ENCODE measurements at places on chromosomes 6 and 20.

- no peaks in the 10 kb centered on the region for H3K27me3 ChIP-seq
- DNase-seq, result no peak
- H3K4me1 ChIP-seq, result no peaks in the 10 kb centered on the region
Observed at GRCh38 chr6:123619156-123619555, 17.6 kb downstream of the TRDN start.

DNA sequence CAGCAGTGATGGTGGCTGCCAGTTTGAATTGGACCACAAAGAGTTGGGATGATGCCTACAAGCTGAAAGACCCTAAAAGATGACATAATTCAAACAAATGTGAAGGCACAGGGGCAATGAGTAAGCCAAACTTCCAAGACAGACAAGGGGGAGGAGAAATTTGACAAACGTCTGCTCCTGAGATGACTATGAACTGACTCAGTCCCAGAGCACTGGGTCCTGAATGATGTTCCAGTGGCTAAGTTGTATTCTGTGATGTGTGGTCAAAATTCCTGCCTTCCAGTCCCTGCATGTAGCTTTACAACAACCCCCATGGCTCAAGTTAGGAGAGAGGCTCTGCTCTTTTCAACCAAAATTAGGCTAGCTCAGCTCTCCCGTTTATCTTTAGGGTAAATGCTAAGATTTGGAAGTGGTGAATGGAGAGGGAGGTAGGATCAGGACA is 86.1 kb upstream of the SIRPA start:
- DNase-seq, result no peak
- H3K4me3 ChIP-seq, result no peak overlapping the region
- H3K36me3 ChIP-seq, result no peaks in the 10 kb centered on the region

GRCh38 chr20:4791121-4791520 is 69.4 kb downstream of the PRND start:
- no peaks in the 10 kb centered on the region for H3K4me1 ChIP-seq
- peaks cover 65% of the 10 kb centered on the region for H3K36me3 ChIP-seq
- no peaks in the 10 kb centered on the region for H3K27me3 ChIP-seq
- no peak overlapping the region for H3K27ac ChIP-seq
- DNase-seq, result no peak

DNA sequence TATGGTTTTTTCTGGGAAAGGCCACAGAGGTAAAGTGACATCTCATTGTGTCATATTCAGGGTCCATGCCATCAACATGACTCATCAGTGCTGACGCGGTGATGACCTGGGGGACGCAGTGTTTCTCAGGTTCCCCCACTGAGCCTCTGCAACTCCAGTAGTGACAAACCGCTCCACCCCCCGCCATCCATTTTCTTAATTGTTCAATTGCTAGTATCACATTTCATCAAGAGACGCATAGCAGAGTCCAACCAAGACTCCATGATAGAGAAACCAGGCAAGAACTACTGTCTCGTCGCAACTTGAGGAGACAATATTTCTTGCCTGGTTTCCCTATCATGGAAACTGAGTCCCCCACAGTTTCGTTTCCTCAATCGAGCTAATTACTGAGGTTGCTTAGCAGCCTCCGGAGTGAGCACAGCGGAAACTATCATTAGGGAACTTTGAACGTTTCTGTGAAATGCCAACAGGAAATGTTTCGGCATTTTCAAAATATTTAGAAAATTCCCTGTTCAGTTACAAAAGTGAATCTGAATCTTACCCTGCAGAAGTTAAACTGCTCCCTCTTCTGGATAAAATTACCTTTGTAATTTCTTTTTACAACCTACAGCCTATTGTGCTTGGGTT is 12.2 kb upstream of the SERPINB1 start:
- H3K27ac ChIP-seq, result peak overlapping the region; percentile 85
- no peaks in the 10 kb centered on the region for H3K36me3 ChIP-seq
- H3K4me1 ChIP-seq, result peaks cover 65% of the 10 kb centered on the region
- DNase-seq, result peak; percentile 64
- no peaks in the 10 kb centered on the region for H3K27me3 ChIP-seq

DNA sequence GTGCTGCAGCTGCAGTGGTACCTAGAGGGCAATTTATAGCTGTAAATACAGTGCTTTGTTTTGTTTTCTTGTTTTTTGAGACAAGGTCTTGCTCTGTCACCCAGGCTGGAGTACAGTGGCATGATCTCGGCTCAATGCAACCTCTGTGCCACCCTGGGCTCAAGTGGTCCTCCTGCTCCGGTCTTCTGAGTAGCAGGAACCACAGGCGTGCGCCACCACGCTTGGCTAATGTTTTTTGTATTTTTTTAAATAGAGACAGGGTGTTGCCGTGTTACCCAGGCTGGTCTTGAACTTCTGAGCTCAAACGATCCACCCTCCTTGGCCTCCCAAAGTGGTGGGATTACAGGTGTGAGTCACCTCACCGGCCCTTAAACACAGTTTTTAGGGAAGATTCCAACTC is 26.8 kb downstream of the CHRNA4 start:
- H3K4me3 ChIP-seq, result no peak overlapping the region
- no peaks in the 10 kb centered on the region for H3K4me1 ChIP-seq
- H3K27me3 ChIP-seq, result no peaks in the 10 kb centered on the region
- no peak for DNase-seq
- no peak overlapping the region for H3K27ac ChIP-seq
- no peaks in the 10 kb centered on the region for H3K36me3 ChIP-seq

DNA sequence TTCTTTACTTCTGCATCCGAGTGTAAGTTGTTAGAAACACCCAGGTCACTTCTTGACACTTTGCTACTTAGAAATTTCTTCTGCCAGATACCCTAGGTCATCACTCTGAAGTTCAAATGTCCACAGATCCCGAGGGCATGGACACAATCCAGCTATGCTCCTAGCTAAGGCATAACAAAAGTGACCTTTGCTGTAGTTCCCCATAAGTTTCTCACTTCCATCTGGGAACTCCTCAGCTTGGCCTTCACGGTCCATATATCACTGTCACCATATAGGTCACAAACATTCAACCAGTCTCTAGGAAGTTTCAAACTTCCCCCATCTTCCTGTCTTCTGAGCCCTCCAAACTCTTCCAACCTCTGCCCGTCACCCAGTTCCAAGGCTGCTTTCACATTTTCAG is 65.3 kb downstream of the IRF4 start:
- no peak overlapping the region for H3K4me3 ChIP-seq
- H3K36me3 ChIP-seq, result no peaks in the 10 kb centered on the region
- H3K27me3 ChIP-seq, result no peaks in the 10 kb centered on the region
- H3K27ac ChIP-seq, result no peak overlapping the region
